ENCODE measurements at places on chromosomes 2 and 18. TPM values are rescaled to one million over a fixed set of nuclear protein-coding genes. Genes with fewer than 3 reads are reported as not detected.

SCG2 gene
- total RNA-seq, result 12.5 TPM

CHN1 gene
- 53.1 TPM for total RNA-seq

GCC2 gene
- total RNA-seq, result 37.6 TPM

RTTN gene
- 15.7 TPM for total RNA-seq

AKAIN1 gene
- not detected for total RNA-seq

UGT1A6 gene
- total RNA-seq, result not detected

FOXI3 gene
- not detected for total RNA-seq

KCNG3 gene
- not detected for total RNA-seq

FBLN7 gene
- 0.30 TPM for total RNA-seq

APCDD1 gene
- not detected for total RNA-seq

DSG4 gene
- total RNA-seq, result not detected

FBXO36 gene
- total RNA-seq, result 2.6 TPM

RBM45 gene
- total RNA-seq, result 19.9 TPM
